ENCODE measurements at places on chromosomes 3 and 15. TPM values are rescaled to one million over a fixed set of nuclear protein-coding genes. Genes with fewer than 3 reads are reported as not detected.

Gene LDHAL6B
- not detected for total RNA-seq

Gene FGF12
- total RNA-seq, result 13.6 TPM

Gene GHSR
- not detected for total RNA-seq

Gene ANKRD34C
- not detected for total RNA-seq

Gene TRAIP
- 25.4 TPM for total RNA-seq

Measured in H1 (cell line).